Suppressor macrophage treated with lipopolysaccharide for 1 hour (primary cell): ENCODE measurements at places on chromosomes 2 and 18.

DNA sequence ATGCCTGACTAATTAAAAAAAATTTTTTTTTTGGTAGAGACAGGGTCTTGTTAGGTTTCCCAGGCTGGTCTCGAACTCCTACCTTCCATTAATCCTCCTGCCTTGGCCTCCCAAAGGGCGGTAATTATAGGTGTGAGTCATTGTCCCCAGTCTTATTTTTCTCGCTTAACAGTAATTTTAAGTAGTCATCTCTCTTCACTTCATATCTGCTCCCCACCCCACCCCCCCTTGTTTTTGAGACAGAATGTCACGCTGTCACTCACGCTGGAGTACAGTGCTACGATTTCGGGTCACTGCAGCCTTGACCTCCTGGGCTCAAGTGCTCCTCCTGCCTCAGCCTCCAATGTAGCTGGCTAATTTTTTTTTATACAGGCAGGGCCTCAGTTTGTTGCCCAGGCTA lies 27.7 kb downstream of the RAB10 start:
- DNase-seq, result no peak

- peak; percentile 77 for DNase-seq
These were observed 40.5 kb upstream of the NABP1 start for GRCh38 chr2:191637182-191638078.

GRCh38 chr2:71503837-71504236 lies 50.5 kb downstream of the DYSF start:
- no peak for DNase-seq

GRCh38 chr18:9466846-9467245 lies 8.5 kb upstream of the RALBP1 start:
- DNase-seq, result peak; percentile 36

- DNase-seq, result no peak
These were observed 68.1 kb upstream of the BCL2L11 start for GRCh38 chr2:111052621-111053020.

GRCh38 chr2:225806105-225806504 lies 406.6 kb downstream of the NYAP2 start:
- DNase-seq, result no peak

GRCh38 chr18:76454418-76454817 lies 40.6 kb downstream of the ZNF516 start:
- DNase-seq, result no peak

GRCh38 chr2:145199827-145200706 lies 680.1 kb upstream of the ZEB2 start:
- DNase-seq, result no peak

- no peak for DNase-seq
These were observed 52.3 kb downstream of the NABP1 start for GRCh38 chr2:191730263-191730662.
